ENCODE measurements at places on chromosomes 2 and 18.

DNA sequence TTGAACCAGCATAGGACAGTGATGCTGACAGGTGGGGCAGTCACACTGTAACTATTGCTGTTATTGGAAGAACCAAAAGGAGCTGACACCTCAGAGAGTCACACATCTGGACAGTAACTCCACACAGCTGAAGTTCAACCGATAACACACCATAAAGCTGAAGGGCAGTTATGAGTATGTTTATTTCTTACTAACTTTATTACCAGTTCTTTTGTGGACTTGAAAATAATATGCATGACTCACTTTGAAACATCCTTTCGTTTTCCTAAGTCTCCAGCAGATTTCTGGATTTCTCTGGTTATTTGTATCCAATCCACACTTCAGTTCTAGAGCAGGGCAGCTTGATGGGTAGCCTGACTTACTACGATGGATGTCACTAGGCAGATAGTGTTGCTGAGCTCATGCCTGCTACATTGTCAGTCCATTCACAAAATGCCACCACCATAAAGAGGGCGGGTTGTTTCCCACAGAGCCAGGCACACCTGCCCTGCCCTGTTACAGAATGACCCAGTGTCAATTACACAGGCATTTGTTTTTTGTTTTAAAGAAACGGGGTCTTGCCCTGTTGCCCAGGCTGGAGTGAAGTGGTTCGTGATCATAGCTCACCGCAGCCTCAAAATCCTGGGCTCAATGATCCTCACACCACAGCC lies 8.4 kb upstream of the AGBL5 start:
- no peak for DNase-seq

DNA sequence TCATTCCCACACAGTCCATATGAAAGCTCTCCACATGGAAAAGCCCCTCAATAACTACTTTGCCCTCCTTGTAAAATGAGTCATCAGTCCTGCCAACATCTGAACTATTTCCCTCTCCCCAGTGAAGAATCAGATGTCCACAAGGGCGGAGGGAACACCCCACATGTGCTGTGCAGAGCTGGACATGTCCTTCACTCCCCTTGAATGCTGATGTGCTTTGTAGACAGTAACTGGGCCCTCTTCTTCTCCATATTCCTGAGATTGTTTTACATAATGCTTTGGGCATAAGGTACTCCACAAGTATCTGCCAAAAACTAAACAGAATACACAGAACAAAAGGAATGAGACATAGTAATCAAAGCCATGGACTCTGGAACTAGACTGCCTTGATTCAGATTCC lies 879.4 kb downstream of the BCL11A start:
- DNase-seq, result no peak

DNA sequence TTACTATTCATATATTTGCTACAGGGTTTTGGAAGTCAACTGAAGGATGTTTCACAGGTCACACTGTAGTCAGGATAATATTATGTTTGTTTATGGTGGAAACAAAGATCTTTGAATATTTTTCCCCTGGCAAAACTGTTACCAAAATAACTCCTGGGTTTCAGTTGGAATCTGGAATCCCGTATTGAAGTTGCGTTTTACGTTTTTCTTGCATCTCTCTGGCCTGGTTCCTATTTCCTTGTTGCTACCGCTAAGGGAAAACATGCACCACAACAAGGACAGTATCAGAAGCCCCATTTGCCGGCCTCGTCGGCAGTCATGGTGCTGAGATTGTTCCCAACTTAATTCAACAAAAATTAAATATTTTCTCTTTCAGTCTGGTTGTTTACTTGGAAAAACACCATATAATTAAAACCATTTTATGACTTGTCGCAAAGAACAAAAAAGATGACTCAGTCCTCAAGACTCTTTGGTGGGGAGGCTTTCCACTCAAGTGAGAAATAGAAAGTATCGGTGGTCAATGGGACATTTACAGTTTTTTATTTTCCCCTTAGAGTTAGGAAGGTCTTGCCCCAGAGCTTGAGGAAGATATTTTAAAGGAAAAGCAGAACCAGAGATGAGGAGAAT lies 42.3 kb downstream of the EN1 start:
- DNase-seq, result no peak

DNA sequence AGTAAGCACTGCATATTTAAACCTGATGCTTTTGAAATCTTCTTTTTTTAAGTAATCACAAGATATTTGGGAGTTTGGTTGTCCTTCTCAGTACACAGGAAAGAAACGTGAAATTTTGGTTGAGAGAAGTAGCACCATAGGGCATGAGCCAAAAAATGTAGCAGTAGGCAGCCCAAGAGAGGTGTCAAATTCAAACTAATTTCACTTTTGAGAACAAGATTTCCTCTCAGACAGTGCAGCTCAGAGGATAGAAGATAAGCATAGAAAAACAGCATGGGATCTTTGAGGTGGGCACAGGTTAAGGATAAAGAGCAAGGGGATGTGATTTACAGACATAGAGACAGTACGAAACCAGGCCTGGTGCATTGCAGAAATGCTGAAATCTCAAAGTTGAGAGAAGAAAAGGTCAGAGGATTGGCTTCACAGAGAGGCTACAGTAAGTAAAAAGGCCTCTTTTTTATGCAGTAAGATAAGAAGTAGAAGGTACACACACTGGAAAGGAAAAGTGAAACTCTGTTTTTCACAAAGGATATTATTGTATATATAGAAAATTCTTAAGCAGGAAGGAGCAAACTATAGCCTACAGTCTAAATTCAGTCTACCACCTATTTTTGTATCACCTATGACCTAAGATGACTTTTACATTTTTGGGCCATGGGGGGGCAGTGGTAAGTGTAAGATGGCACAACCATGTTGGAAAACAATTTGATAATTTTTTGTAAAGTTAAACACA lies 89.8 kb downstream of the PKP4 start:
- DNase-seq, result no peak

GRCh38 chr2:240591226-240591625 lies 4.7 kb downstream of the CAPN10 start:
- no peak for DNase-seq

- no peak for DNase-seq
Observed at GRCh38 chr2:51650769-51651168, 618.8 kb upstream of the NRXN1 start.

DNA sequence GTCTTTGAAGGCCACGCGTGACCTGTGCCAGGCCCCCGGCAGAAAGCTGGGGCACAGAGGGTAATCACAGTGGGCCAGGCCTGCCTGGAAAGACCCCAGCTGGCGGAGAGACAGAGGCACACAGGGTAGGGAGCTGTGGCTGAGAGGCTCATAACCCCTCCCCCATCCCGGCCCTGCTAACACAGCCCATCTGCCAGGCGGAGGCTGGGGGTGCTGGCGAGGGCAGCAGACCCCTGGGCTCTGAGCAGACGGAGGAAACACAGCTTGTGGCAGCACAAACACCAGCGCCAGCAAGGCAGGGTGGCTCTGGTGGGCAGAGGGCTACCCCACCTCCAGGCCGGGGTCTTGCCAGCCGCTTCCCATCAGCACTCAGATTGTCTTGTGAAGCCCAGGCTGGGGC lies 19.0 kb downstream of the HS6ST1 start:
- DNase-seq, result no peak

GRCh38 chr2:219378163-219378851 lies 9.4 kb downstream of the DNPEP start:
- no peak for DNase-seq

DNA sequence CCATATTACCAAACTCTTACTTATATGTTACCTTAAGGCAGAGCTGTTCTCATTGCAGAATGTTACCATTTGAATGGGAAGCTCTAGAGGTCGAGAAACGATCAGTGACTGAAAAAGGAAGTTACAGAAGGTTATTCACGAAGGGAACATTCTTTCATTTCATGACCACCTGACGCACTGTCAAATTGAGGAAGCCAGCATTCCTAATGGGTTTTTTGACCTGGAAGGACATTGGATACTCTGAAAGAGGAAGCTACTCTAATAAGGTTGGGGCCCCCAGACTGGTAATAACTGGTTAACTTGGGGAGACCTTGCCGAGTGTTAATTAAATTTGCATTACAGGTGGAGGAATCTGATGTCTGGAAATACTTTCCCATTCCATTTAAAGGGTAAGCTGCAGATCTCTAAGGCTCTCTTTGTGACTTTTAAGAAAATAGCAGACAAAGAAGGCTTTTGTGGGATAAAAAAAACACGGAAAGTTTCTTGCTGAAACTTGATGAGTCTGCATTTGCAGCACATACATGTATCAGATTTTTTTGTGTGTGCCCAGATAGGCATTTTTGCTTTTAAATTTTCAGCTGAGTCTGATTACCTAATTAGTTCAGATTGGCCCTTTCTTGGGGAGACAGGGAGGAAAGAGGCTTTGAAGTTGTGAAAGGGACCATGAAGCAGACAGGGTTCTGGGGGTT lies 137.1 kb downstream of the LTBP1 start:
- peak; percentile 51 for DNase-seq

DNA sequence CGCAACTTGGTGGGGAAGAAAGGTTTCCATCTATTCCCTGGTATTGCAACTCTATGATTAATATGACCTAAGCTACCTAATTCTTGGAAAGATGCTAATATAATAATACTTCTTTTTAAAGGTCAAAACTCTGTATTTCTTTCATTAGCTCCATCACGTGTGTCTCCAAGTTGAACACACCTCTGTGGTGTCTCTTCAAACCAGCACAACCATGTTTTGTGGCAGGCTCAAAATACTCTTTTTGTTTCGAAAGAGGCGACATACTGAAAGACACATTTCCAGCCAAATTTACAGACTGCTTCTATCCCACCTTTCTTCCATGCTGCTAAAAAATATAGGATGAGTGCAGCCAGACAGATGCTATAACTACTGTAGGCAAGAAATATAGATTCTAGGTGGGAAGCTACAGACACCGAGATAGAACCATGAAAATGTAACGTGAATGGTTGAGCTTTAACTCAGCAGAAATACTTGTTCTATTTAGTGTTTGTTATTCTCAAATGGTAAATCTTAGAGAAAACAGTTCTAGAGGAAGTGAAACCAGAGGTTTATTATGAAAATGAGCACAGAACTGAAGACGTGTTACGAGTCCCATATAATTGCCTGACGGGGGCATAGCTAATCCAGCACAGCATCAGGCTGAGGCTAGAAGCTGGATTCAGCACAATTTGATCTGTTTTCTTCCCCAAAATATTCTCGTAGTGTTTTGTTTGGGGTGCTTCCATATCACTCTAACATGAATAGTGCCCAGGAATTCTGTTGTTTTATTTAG lies 991.5 kb upstream of the FANCL start:
- peak; percentile 67 for DNase-seq

DNA sequence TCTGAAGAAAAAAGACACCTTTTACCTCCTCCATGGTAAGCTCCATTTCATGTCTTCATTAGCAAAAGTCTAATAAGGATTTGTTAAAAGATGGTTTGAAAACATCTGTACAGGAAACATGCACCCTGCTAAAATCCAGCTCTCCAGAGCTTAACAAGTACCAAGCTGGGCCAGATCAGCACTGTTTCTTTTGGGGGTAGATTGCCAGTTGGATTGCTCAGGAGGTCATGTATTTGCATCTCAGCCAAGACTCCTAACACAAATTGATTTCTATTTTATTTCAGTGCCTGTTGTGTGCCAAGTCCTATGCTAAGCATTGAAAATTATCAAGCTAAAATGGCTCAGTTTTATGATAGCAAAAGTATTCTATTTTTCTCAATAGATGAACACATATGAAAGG lies 3.4 kb upstream of the TMEM182 start:
- no peak for DNase-seq

- no peak for DNase-seq
Observed at GRCh38 chr2:17657759-17658158, 95.9 kb downstream of the SMC6 start.

- no peak for DNase-seq
Observed at GRCh38 chr2:37250869-37251740, 19.6 kb downstream of the NDUFAF7 start.

DNA sequence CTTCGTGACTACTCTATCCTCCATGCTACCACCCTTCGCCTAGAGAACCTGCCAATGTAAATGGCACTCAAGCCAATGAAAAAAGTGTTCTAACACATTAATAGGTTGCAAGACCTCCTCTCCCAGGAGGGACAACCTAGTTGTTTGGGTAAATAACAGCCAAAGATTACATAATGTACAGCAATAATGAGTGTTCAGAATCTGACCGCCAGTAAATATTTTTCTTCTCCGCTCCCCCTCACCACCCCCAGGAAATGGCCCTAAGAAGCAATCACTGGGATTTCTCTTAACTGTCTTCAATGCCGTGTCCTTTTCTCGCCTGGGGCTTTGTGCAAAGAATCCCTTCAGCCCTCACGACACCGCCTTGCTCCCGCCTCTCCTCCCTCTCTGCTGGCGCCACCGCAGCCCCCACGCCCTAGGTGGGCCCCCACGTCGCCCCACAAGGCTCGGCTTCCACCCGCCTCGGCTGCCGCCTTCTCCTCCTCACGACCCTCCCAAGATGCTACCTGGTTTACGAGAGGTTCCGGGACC lies 458 bp downstream of the HYCC2 start:
- DNase-seq, result peak; percentile 18

All from RPMI8226 (cell line).